Astrocyte (in vitro differentiated cells and primary cell): ENCODE measurements at places on chromosomes 3 and 15. TPM values are rescaled to one million over a fixed set of nuclear protein-coding genes. Genes with fewer than 3 reads are reported as not detected.

Gene OR5H14
- not detected in 2 replicates for total RNA-seq

DNA sequence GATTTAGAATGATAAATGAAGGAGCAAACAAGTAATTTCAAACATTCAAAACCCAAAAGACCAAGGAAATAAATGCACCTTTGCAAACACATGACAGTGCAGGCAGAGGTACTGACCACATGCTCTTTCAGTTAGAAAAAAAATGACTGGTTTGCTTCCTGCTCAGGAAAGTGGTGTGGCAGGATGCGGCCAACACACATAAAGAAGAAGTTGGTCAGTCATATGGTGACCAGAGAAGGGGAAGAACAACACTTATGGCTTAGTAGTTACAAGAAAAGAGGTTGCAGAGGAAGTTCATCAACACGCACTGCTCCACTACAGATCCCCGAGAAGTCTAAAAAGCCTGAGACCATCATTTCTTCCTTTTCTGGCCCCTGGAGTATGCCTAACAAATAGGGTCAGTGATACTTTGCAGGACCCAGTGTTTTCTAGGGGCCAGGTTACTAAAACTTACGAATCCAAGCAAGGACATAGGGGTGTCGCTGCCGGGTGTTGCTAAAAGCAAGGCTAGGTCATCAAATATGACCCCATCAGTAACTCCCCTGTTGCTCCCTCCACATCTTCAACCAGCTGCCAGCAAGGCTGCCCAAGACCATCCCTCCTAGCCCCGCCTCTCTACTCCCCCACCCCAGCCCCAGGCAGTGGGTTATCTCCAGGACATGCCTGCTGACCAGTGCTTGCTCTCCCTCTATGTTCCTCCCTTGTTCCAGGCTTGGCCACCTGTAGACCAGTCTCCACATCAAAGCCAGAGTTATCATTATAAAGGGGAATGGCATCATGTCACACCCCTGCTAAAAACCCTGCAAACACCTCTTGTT is 11.2 kb downstream of the ATP8B4 start:
- no peak overlapping the region for H3K4me3 ChIP-seq
- H3K27me3 ChIP-seq, result peaks cover 2% of the 10 kb centered on the region
- H3K27ac ChIP-seq, result no peak overlapping the region
- no peak for DNase-seq
- no peaks in the 10 kb centered on the region for H3K4me1 ChIP-seq
- no peaks in the 10 kb centered on the region for H3K36me3 ChIP-seq

DNA sequence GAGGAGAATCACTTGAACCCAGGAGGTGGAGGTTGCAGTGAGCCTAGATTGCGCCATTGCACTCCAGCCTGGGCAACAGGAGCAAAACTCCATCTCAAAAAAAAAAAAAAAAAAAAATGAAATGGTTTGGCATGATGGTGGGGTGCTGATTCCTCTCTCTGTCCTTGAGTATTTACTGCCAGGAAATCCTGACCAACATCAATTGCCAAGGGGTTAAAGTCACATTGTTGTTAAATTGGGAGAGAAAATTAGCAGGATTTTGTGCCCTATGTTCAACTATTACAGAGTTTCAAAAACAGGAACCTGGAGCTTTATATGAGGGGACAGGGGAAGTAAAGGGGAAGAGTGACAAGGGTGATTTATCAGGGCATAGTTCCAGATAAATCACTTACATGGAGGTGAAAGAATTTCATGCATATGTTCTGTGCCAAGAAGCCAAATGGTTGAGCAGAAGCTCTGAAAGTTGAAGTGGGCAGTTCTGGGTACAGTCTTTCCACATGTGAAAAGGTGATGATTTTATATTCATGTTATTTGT is 70.5 kb upstream of the TSEN2 start:
- H3K27ac ChIP-seq, result no peak overlapping the region
- no peaks in the 10 kb centered on the region for H3K27me3 ChIP-seq
- DNase-seq, result no peak
- no peaks in the 10 kb centered on the region for H3K36me3 ChIP-seq
- H3K4me3 ChIP-seq, result no peak overlapping the region

DNA sequence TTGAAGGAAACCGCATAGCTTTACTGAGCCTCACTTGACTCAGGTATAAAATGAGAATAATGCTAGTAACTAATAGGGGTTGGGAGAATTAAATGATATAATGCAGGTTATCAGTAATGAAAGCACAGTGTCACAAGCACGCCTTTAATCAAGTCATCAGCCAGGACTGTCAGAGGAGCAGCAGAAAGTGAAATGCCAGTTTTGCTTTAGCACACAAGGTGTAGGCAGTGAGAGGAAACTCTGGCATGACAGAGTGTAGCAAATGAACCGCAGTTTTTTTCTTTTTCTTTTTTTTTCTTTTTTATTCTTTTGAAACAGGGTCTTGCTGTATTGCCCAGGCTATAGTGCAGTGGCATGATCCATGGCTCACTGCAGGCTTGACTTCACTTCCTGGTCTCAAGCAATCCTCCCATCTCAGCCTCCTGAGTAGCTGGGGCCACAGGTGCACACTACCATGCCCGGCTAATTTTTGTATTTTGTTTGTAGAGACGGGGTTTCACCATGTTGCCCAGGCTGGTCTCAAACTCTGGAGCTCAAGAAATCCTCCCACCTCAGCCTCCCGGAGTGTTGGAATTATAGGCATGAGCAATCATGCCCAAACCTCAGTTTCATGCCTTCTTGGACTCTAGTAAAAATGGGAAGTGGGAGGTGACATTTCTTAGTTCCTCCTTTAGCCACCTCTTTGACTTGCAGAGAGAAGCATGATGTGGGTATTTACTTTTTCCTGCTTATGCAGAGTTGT is 9.7 kb upstream of the SCAANT1 start:
- H3K27me3 ChIP-seq, result no peaks in the 10 kb centered on the region
- DNase-seq, result no peak
- H3K36me3 ChIP-seq, result peaks cover 28% of the 10 kb centered on the region
- H3K4me1 ChIP-seq, result no peaks in the 10 kb centered on the region
- H3K4me3 ChIP-seq, result no peak overlapping the region
- H3K27ac ChIP-seq, result no peak overlapping the region

GRCh38 chr3:188152660-188153436 is 1.1 kb upstream of the LPP start:
- H3K27ac ChIP-seq, result peak overlapping the region; percentile 99
- peak; percentile 66 for DNase-seq
- peaks cover 33% of the 10 kb centered on the region for H3K4me1 ChIP-seq
- H3K4me3 ChIP-seq, result peak overlapping the region; percentile 73
- no peaks in the 10 kb centered on the region for H3K36me3 ChIP-seq
- H3K27me3 ChIP-seq, result no peaks in the 10 kb centered on the region

DNA sequence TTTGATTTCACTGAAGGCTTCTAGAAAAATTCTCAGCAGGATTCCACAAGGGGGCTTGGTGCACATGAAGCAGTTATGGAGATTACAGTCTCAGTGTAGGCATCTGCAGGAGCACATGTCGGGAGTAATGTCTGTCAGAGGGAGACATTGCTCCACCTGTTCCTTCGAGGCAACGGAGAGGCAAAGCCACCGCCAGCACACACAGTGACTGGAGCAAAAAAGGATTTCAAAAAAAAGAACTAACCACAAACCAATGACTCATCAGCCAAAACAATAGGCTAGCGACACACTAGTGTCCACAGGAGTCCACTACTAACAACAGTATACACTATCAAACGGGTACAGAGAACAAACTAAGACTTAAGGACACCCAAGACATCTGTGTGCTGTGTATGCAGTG is 68.9 kb downstream of the NPTN start:
- no peaks in the 10 kb centered on the region for H3K27me3 ChIP-seq
- peak; percentile 59 for DNase-seq
- peaks cover 33% of the 10 kb centered on the region for H3K36me3 ChIP-seq
- no peak overlapping the region for H3K4me3 ChIP-seq
